Peyer's patch (tissue), 4 donors: ENCODE measurements at places on chromosomes 13 and 19.
A peak's percentile ranks its signal among the peaks of the same experiment; 100 is the strongest.

- H3K36me3 ChIP-seq, result no peaks in the 10 kb centered on the region
- peaks cover 40% of the 10 kb centered on the region for H3K27me3 ChIP-seq
- H3K27ac ChIP-seq, result no peak overlapping the region
Measured at GRCh38 chr19:17949956-17950309, 17.0 kb upstream of the KCNN1 start.

GRCh38 chr19:55173714-55174409 is 6.2 kb downstream of the SYT5 start:
- peak overlapping the region; percentile 47 for H3K4me3 ChIP-seq
- peak; percentile 74 for DNase-seq
- H3K4me1 ChIP-seq, result peaks cover 3% of the 10 kb centered on the region
- H3K36me3 ChIP-seq, result no peaks in the 10 kb centered on the region
- H3K27me3 ChIP-seq, result no peaks in the 10 kb centered on the region
- H3K27ac ChIP-seq, result no peak overlapping the region

- H3K36me3 ChIP-seq, result no peaks in the 10 kb centered on the region
- H3K4me1 ChIP-seq, result no peaks in the 10 kb centered on the region
- H3K27ac ChIP-seq, result no peak overlapping the region
- no peak overlapping the region for H3K4me3 ChIP-seq
- H3K27me3 ChIP-seq, result no peaks in the 10 kb centered on the region
- DNase-seq, result no peak
Measured at GRCh38 chr13:85512421-85512820, 286.8 kb downstream of the SLITRK6 start.

GRCh38 chr13:92122186-92122853 is 723.9 kb downstream of the GPC5 start:
- no peak for DNase-seq
- H3K27ac ChIP-seq, result no peak overlapping the region
- H3K27me3 ChIP-seq, result no peaks in the 10 kb centered on the region
- no peaks in the 10 kb centered on the region for H3K36me3 ChIP-seq
- H3K4me1 ChIP-seq, result no peaks in the 10 kb centered on the region
- H3K4me3 ChIP-seq, result no peak overlapping the region

GRCh38 chr19:33703821-33704220 is 82.1 kb downstream of the CHST8 start:
- H3K36me3 ChIP-seq, result no peaks in the 10 kb centered on the region
- H3K4me1 ChIP-seq, result no peaks in the 10 kb centered on the region
- H3K27ac ChIP-seq, result no peak overlapping the region
- no peaks in the 10 kb centered on the region for H3K27me3 ChIP-seq
- no peak overlapping the region for H3K4me3 ChIP-seq

DNA sequence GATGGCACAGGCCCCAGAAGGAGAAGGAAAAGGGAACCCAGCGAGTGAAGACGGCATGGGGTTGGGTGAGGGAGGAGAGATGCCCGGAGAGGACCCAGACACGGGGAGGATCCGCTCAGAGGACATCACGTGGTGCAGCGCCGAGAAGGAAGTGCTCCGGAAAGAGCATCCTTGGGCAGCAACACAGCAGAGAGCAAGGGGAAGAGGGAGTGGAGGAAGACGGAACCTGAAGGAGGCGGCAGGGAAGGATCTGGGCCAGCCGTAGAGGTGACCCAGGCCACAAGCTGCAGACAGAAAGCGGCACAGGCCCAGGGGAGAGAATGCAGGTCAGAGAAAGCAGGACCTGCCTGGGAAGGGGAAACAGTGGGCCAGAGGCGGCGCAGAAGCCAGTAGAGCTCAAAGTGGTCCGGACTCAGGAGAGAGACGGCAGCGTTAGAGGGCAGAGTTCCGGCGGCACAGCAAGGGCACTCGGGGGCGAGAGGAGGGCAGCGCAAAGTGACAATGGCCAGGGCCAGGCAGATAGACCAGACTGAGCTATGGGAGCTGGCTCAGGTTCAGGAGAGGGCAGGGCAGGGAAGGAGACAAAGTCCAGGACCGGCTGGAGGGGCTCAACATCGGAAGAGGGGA is 1.1 kb downstream of the PPP1R12C start:
- H3K4me1 ChIP-seq, result peaks cover 50% of the 10 kb centered on the region
- no peaks in the 10 kb centered on the region for H3K27me3 ChIP-seq
- DNase-seq, result peak; percentile 84
- no peaks in the 10 kb centered on the region for H3K36me3 ChIP-seq

DNA sequence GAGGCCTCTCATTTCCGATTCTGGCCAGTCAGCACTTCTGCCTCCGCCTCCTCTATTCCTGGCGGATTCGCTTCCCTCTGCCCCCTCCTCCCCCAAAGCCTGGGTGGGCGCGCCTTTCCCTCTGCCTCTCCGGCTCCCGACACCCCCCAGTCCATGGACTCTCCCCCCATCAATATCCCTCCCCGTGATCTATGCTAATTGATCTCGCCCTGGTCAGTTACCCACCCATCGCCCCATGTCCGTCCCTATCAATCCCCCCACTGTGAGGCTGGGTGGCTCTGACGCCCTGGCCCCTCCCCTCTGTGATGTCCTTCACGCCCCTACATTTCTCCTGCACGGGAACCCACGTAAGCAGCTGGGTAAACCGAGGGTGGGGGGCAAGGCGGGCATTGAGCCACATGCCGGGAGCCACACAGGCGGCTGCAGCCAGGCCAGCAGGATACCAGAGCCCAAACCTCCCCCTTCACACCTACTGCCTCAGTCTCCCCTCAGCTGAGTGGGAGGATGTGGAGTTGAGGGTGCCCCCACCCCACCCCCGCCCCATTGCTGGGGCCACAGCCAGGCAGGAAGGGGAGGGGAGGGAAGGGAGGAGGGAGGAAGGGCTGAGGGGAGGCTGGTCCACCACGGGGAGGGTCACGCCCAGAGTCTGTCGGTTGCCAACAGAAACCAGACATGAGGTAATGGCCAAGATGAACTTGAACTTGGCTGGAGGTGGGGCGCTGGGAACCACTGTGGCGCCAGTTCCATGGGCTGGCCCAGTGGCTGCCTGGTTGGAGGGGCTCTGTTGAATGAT is 21.0 kb downstream of the SMIM24 start:
- peak; percentile 24 for DNase-seq
- no peaks in the 10 kb centered on the region for H3K4me1 ChIP-seq
- H3K4me3 ChIP-seq, result no peak overlapping the region
- H3K36me3 ChIP-seq, result peaks cover 52% of the 10 kb centered on the region
- H3K27ac ChIP-seq, result peak overlapping the region; percentile 86

GRCh38 chr13:94556041-94556440 is 39.9 kb downstream of the TGDS start:
- no peak for DNase-seq
- H3K27me3 ChIP-seq, result no peaks in the 10 kb centered on the region
- H3K4me1 ChIP-seq, result no peaks in the 10 kb centered on the region
- no peak overlapping the region for H3K4me3 ChIP-seq

- H3K27me3 ChIP-seq, result no peaks in the 10 kb centered on the region
- DNase-seq, result no peak
- H3K4me3 ChIP-seq, result no peak overlapping the region
- H3K27ac ChIP-seq, result no peak overlapping the region
- H3K4me1 ChIP-seq, result peaks cover 2% of the 10 kb centered on the region
Measured at GRCh38 chr19:43634068-43634467, 5.6 kb downstream of the CADM4 start.

DNA sequence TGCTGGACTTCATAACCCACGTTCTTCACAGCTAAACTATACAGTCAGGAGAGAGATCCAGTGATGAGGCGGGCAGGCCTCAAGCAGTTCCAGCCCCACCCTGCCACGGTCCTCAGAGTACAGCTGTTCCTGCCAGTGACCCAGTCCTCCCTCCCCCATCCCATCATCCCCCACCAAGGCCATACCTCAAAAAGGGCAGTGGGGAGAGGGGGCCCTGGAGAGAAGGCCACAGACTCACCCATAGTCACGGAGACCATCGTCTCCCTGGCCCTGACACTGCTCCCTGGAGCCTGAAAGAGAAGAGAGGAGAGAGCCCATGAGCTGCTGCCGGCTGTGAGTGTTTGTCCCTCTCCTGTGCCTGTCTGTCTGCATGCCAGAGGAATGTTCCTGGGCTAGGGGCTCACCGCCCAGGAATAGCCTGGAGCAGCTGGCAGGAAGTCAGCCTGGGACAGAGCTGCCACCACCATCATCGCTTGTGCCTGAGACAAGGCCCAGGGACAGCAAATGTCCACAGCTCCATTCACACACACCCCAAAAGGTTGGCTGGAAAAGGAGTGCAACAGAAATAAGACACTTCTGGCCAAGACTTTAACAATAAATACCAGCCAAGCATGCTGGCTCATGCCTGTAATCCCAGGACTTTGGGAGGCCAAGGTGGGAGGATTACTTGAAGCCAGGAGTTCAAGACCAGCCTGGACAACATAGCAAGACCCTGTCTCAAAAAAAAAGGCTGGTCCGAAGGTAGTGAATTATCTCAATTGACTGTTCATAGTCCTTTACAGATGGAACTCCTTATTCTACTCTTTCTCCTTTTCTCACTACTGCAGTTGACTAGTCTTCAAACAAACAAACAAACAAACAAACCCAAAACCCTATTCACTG is 6.4 kb downstream of the C19orf47 start:
- H3K27ac ChIP-seq, result no peak overlapping the region
- no peak for DNase-seq
- H3K27me3 ChIP-seq, result no peaks in the 10 kb centered on the region

GRCh38 chr13:77040835-77041234 is 13.9 kb upstream of the FBXL3 start:
- no peak overlapping the region for H3K4me3 ChIP-seq
- H3K4me1 ChIP-seq, result no peaks in the 10 kb centered on the region
- DNase-seq, result no peak
- no peak overlapping the region for H3K27ac ChIP-seq

GRCh38 chr13:99307648-99308339 is 595 bp upstream of the GPR183 start:
- H3K36me3 ChIP-seq, result no peaks in the 10 kb centered on the region
- no peak overlapping the region for H3K4me3 ChIP-seq
- no peaks in the 10 kb centered on the region for H3K4me1 ChIP-seq
- H3K27ac ChIP-seq, result peak overlapping the region; percentile 69
- H3K27me3 ChIP-seq, result no peaks in the 10 kb centered on the region

GRCh38 chr13:84686458-84686857 is 804.2 kb upstream of the SLITRK1 start:
- H3K4me3 ChIP-seq, result no peak overlapping the region
- DNase-seq, result no peak
- no peak overlapping the region for H3K27ac ChIP-seq
- no peaks in the 10 kb centered on the region for H3K27me3 ChIP-seq

DNA sequence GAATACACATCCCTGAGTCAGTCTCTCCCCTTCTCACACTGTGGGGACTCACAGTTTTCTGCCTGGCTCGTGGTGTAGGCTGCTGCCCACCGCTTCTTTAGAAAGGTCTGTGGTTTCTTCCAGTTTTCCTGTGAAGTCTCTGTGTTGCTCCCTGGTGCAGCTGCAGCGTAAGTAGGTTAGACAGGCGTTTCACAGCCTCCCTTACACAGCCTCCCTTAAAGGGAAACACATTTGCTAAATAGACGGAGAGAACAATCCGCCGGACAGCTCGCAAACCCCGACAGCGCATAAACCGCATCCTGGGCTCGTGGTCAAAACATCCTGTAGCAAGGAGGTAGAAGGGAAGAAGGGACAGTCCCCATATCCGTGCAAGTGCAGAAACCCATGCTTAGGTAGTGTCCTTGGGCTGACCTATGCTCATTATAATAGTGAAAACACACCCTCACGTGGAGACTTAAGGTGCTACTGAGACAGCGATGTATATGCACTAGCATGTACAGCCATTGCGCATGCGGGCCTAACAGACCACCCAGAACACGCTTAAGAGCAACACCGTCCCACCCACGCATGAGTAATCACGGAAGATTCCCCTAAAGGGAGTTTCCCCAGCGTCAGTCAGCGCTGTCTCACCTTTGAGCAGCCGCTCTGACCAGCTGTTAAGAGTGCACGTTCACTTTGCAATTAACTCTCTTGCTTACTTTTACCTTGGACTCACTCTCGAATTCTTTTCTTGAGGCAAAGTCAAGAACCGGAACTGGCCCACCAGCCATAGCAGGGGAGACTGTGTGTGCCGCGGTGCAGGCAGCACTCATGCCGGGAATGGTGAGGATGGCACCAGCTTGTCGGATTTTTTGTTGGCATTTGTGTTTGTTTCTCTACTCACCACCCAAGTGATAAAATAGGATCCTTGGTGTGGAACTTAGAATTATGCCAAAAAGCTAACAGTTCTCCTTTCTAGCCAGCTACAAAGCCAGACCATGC is 16.6 kb downstream of the SIGLEC8 start:
- no peaks in the 10 kb centered on the region for H3K27me3 ChIP-seq
- DNase-seq, result peak; percentile 93
- no peaks in the 10 kb centered on the region for H3K36me3 ChIP-seq
- H3K27ac ChIP-seq, result no peak overlapping the region
- H3K4me3 ChIP-seq, result peak overlapping the region; percentile 6

DNA sequence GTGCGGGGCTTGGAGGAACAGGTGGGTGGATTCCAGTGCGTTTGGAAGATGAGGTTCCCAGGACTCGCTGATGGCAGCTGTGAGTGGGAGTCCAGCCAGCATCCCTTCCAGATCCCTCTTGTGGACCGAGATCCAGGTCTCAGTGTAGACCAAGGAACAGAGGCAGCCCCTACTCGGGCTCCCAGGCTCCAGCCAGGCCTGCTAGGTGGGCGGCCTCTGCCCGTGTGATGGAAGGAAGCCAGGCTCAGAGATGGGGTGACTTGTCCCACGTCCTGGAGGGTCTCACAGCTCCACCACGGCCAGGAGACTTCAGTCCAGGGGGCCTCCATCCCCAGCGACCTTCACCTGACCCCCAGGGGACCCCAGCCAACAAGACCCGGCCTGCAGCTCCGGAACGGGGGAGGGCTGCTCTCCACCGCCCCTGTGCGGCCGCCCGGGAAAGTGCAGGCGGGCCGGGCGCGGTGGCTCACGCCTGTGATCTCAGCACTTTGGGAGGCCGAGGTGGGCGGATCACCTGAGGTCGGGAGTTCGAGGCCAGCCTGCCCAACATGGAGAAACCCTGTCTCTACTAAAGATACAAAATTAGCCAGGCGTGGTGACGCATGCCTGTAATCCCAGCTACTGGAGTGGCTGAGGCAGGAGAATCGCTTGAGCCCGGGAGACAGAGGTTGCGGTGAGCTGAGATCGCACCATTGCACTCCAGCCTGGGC is 729 bp upstream of the MADCAM1 start:
- H3K36me3 ChIP-seq, result no peaks in the 10 kb centered on the region
- no peak for DNase-seq
- peaks cover 8% of the 10 kb centered on the region for H3K4me1 ChIP-seq
- no peak overlapping the region for H3K4me3 ChIP-seq

- H3K27ac ChIP-seq, result no peak overlapping the region
- no peaks in the 10 kb centered on the region for H3K27me3 ChIP-seq
- no peak for DNase-seq
- no peaks in the 10 kb centered on the region for H3K36me3 ChIP-seq
Measured at GRCh38 chr13:23758798-23759527, 130.2 kb downstream of the MIPEP start.
